ENCODE measurements at places on chromosomes 12 and 14.
A peak's percentile ranks its signal among the peaks of the same experiment; 100 is the strongest.

- DNase-seq = no peak
Measured at GRCh38 chr12:25384038-25384892, 133.5 kb upstream of the KRAS start.

DNA sequence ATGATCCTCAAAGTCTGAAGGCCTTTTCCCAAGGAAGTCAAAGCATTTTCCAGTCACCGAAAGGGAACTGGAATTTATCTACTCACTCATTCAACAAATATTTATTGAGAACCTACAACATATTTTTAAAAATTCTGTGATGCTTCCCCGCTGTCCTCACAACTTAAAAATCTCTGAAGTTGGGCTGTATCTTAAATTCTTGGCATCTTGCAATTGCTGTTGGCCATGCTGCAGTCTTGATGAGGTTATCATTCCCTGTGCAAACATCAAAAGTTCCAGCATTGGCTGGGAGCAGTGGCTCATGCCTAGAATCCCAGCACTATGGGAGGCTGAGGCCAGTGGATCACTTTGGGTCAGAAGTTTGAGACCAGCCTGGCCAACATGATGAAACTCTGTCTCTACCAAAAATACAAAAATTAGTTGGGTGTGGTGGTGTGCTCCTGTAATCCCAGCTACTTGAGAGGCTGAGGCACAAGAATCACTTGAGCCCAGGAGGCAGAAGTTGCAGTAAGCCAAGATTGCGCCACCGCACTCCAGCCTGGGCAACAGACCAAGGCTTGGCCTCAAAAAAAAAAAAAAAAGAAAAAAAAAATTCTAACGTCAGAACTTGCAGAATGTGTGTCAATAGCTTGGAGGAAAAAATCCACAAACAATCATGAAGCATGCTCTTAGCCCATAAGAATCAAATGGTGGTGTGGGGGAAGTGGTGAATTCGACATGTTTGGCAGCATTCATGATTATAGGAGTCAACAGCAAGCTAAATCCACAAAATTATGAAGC is 34.9 kb downstream of the CCDC177 start:
- no peak for DNase-seq

GRCh38 chr12:33223956-33224355 is 215.7 kb downstream of the SYT10 start:
- DNase-seq = no peak

DNA sequence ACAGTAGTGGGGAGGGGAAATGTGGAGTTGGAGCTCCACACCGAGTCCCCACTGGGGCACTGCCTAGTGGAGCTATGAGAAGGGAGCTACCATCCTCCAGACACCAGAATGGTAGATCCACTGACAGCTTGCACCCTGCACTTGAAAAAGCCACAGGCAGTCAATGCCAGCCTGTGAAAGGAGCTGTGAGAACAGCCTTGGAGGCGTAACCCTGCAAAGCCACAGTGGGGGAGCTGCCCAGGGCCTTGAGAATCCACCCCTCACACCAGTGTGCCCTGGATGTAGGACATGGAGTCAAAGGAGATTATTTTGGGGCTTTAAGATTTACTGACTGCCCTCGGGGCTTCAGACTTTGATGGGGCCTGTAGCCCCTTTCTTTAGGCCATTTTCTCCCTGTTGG is 12.5 kb downstream of the CTSG start:
- DNase-seq = no peak

- no peak for DNase-seq
Measured at GRCh38 chr12:43425361-43425760, 126.6 kb downstream of the ADAMTS20 start.

GRCh38 chr14:29156096-29156495 is 389.5 kb downstream of the FOXG1 start:
- DNase-seq = no peak

- DNase-seq = peak; percentile 40
Measured at GRCh38 chr14:81169711-81170103, 51.1 kb downstream of the GTF2A1 start.

- DNase-seq = no peak
Measured at GRCh38 chr12:112906712-112907414, at the start of gene OAS1. Gene OAS1 (plus strand): TSS chr12:112906962. CDS start chr12:112907040, 78 bp downstream.

- no peak for DNase-seq
Measured at GRCh38 chr14:105147671-105148603, 20.6 kb downstream of the JAG2 start.

DNA sequence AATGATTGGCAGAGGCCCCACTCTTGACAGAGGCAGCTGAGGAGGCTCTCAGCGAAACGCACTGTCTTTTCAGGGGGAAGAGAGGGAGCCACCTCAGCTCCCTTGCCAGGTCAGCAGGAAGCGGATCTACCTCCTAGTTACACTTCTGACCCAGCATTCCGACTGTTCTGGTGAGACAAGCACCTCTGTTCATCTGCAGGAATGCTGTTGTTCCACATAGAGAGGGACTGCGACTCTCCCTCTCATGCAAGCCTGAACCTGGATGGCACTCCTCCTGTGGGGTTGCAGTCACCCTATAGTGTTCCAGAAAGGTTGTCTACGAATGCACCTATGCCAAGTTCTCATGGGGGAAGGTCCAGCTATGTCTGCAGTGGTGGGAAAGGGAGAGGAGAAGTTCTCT is 37.1 kb upstream of the AEBP2 start:
- DNase-seq = no peak

Measured in substantia nigra (tissue), 51 donors.